ENCODE measurements at places on chromosomes 1 and 21.

DNA sequence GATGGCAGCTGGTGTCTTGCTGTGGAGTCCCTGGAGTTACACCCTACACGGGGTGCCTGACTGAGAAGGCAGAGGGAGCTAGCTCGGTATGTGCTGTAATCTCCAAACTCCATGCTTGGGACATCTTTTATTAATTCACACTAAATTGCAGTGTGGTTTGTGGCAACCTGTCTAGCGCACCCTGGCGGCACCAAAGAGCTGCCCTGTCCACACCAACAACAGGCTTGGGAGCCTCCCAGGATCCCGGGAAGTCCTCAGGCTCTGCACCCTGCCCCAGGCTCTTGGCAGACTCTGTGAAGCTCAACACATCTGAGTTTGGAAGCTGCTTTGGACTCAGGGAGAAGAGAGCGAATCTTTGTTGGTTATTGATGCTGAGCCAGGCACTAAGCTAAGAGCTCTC, 138.9 kb downstream of the IGSF21 start:
- no peak for DNase-seq

DNA sequence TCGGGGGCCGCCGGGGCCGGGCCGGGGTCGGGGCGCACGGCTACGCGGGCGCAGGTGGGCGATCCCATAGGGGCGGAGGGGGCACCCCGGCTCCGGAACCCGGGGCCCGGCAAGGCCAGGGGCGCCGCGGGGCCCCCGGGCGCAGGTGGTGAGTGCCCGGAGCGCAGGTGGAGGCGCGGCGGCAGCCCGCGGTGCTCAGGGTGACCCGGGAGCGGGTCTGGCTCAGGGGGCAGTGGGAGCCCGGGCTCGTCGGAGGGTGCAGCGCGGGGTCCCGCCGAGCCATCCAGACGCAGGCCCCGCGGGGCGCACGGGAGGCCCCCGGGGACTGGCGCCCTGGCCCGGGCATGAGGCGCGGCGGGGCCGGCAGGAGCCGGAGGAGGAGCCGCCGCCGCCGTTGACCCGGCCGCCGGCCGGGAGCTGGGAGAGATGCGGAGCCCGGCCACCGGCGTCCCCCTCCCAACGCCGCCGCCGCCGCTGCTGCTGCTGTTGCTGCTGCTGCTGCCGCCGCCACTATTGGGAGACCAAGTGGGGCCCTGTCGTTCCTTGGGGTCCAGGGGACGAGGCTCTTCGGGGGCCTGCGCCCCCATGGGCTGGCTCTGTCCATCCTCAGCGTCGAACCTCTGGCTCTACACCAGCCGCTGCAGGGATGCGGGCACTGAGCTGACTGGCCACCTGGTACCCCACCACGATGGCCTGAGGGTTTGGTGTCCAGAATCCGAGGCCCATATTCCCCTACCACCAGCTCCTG, 489 bp downstream of the CELSR2 start:
- DNase-seq: no peak

DNA sequence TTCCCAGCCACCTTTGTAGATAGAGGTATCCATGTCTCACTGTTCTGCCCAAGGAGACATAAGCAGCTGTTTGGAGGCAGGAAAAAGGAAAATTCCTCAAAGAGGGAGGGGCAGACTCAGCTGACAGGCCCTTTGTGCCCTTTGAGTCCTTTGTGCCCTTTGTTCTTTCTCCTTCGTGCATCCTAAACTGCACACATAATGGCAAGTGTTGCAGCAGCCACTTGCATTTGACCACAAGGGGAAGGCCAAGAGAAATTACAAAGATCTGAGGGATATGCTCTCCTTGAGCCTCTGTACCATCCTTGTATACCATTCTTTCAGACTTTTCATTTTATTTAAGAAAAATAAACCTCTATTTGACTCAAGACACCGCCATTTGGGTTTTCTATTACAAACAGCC, 71.8 kb upstream of the PKN2 start:
- DNase-seq: no peak

DNA sequence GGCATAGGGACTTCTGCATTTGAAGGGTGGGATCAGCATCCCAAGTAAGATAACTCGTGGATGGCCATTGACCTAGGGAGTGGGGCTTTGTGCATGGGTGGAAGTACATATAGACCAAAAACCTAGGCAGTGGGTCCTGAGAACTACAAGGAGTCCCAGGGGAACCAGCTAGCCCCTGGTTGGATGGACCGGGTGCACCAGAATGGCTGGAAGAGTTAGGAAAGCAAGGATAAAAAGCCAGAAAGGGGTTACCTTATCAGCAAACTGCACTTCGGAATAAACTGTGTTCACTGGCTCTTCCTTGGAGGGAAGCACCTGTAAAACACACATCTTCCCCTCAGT, 26.6 kb upstream of the SLAMF6 start:
- no peak for DNase-seq

DNA sequence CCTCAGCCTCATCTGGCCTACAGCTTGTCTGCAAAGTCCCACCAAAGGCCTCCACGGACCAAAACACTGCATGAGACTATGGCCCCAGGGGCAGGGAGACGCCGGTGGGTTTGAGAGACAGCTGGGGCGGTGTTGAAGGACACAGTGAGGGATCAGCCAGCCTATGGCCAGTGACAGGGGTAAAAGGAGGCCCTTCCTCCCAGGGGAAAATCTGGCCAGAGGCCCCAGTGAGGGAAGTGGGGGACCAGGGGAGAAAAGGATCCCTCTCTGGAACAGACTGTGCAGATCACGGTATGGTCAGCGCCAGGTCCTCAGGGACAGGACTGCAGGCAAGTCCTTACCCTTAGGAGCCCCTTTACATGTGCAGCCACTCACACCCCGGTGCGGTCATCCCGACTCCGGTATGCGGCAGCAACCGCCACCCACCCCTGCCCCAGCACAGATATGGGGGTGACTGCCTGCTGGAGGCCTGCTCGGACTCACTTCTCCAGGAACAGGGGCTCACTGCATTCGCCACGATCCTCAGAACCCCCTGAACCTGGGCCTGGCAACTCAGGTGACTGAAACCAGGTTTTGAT, 1.3 kb downstream of the CERS2 start:
- DNase-seq: peak; percentile 36

DNA sequence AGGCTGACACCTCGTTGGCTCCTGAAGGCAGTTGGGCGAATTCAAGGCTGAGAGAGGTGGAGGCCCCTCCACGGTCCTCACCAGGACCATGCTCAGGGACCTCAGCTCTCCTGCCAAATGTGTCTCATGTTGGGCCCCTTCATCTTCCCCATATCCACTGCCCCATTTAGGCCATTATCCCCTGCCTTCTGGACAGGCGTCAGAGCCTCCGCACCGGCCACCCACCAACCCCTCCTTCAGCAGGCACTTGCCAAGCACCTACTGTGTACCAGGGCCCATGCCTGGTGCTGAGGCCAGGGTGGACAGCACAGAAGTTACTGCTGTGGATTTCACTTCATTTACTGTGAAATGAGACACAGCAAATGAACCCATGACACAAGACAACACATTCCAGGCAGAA, 325.8 kb downstream of the MATN1 start:
- DNase-seq: no peak

- no peak for DNase-seq
Measured at GRCh38 chr1:241730031-241730430, 78.0 kb downstream of the WDR64 start.

- no peak for DNase-seq
Measured at GRCh38 chr1:38444770-38445442, 398.3 kb upstream of the POU3F1 start.

GRCh38 chr1:98384461-98385141, 276.9 kb upstream of the SNX7 start:
- no peak for DNase-seq

GRCh38 chr1:172761581-172762486, 102.9 kb downstream of the FASLG start:
- DNase-seq: no peak

DNA sequence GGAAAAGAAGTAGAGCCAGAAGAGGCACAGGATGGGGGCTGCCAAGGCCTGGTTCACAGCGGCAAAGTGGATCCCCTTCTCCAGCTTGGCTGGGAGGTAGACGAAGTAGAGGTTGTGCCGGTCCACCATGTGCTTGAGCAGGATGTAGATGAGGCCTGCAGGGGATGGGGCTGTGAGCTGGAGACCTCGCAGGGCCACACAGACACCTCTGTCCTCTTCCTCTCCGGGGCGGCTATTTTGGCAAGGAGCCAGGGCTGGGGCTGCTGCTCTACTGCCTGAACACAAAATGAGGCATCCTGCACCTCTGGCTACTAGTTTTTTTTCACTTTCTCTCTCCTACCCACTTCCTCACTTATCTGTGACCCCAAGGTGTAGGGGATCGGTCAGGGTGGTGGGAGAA, 32.3 kb downstream of the TMEM63A start:
- no peak for DNase-seq

DNA sequence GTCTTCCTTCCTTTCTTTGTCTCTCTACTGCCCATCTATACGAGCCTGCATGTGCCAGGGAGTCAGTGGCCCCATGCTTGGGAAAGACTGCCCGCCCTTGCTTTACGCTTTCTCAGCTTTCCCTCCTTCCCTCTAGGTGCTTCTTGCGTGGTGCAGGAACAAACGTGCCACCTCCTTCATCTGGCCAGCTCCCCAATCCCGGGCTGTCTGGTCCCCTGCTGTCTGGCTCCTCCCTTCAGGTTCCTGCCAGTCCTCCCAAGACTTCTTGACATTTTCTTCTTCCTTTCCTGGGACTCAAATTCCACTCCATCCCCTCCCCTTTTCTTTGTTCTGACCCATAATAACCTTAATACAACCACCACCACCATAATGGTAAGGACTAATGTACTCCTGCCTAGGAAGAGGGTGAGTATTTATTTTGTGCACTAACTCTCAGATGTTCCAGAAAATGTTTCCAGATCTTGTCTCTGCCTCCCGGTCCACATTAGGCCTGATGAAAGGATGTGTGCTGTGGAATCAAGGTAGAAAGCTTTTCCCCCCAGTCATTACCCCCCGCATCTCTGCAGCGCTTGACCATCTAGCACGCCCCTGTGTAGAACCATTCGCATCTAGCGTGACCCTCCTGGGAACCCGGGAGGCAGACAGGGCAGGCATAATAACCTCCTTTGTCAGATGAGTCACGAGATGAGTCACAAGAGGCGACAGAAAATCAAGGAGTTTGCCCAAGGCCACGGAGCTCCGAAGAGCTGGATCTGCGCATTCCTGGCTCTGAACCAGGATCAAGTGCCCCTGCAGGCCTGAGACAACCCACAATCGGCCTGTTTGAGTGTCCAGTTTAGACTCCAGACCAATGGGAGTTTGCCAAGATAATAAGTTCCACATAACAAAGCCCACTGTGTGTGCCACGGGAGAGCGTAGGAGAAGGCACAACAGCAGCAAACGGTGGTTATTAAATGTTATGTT, 60.1 kb upstream of the NEK2 start:
- no peak for DNase-seq

DNA sequence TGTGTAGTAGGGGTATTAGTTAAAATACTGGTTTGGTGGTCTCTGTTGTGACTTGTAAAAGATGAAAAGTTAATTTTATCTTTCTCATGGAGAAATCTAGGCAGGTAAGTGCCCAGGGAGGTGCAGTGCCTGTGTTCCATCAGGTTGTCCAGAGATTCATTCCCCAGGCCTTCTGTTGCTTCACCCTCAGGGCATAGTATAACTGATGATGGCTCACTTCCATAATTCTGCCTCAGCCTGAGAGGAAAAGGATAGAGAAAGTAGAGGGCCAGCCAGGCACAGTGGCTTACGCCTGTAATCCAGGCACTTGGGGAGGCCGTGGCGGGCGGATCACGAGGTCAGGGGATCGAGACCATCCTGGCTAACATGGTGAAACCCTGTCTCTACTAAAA, 153.9 kb downstream of the FMN2 start:
- DNase-seq: no peak

DNA sequence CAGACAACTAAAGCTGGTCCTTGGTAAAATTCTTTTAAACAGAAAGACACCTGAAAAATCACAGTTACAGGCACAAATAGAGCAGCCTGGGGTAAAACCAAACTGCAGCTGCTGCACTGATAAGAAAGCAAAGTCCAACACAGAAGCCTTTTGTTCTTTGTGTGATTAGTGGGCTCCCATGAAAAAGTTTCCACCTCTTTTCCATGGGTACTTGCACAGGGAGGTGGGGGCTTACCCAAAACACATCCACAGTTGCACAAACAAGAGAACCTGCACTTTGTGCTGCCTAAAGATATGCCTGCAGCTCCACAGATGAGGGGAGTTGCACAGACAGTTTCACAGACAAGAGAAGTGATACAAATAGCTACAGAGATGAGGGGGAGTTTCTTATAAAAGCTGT, 106.7 kb upstream of the SLC5A9 start:
- DNase-seq: no peak

DNA sequence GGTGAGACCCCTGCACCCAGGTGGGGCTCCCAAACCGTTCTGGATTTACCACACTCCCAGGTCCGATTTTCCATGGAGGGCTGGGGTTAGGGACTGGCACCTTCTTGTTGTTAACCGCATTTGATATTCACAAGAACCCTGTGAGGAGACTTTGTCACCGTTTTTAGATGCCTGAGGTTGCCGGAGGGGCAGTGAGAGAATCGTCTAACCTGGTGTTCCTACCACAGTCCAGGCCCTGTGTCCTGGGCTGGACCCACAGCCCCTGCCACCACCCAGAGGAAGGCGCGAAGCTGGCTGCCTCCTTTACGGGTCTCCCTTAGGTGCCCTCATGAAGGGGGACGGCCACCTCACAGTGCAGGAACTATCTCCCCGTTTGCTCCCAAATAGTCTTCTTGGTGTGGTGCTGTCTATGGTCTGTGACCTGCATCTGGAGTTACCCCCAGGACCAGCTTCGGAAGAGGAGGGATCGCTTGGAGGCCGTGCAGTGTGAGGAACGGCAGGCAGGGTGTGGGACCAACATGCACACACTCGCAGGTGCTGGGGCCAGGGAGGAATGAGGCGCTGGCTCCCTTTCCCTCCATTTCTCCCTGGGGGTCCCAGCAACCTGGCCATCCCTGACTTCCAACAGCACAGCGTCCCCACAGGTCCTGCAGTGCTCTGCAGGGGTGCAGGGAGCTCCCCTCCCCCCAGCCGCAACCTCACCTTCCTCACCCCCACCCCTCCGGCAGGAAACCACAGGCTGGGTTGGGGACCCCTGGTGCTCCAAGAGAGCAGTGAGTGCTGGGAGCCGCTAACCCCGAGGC, 7.0 kb downstream of the SIM2 start:
- DNase-seq: peak; percentile 4

- DNase-seq: no peak
Measured at GRCh38 chr1:11470912-11471311, 8.0 kb upstream of the DISP3 start.

- DNase-seq: peak; percentile 37
Measured at GRCh38 chr21:33403786-33404585, 773 bp downstream of the IFNGR2 start.

- no peak for DNase-seq
Measured at GRCh38 chr1:229896306-229896705, 170.7 kb upstream of the GALNT2 start.

DNA sequence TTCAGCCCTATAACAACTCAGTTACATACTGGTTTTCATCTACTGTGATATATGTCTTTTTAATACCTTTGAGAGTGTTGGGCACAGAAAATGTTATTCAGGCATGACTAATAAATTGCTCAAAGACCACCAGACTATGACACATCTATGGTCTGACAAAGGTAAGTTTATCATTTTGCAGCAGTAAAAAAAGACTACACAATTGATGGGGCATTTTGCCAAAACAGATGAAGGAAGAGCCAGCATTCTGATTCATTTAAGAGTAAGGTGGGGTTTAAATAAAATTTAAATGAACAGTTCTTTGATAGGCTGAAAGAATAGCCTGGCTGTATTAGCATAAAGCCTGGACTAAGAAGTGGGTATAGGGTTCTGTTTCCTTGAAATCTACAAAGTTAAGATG, 8.8 kb upstream of the RNPC3 start:
- DNase-seq: no peak

- no peak for DNase-seq
Measured at GRCh38 chr1:107993920-107994319, 28.9 kb upstream of the VAV3 start.

GRCh38 chr1:196774603-196775002, at the start of gene CFHR3:
Gene CFHR3 (plus strand): TSS chr1:196774840. CDS start chr1:196774887, 47 bp downstream.
- DNase-seq: no peak

Data from activated CD4-positive, alpha-beta T cell treated with anti-CD3 and anti-CD28 coated beads, Interleukin-2, amount 50 U/mL, for 48 hours (primary cell).